CD4-positive, alpha-beta T cell treated with Interleukin-17A for 4 hours (primary cell): ENCODE measurements at places on chromosomes 1 and 21.

- DNase-seq: no peak
These were observed 15.3 kb upstream of the SHCBP1L start for GRCh38 chr1:182968151-182968741.

DNA sequence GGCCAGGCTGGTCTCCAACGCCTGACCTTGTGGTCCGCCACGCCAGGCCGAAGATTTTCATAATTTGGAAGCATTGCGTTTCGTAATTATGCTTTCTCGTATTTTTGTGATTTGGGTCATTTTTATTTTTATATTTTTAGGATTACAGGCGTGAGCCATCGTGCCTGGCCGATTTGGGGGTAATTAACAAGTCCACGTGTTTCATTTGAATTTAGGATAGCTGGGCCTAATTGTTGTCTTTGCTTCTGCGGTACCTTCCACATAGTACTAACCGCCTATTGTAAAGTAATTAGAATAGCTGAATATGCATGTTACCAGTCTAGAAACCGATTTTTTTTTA, 1.0 kb downstream of the RCC1 start:
- DNase-seq: no peak

- no peak for DNase-seq
These were observed 24.5 kb upstream of the KIRREL1 start for GRCh38 chr1:157968946-157969345.

GRCh38 chr1:194705123-194705854, 1518.9 kb upstream of the B3GALT2 start:
- DNase-seq: no peak

DNA sequence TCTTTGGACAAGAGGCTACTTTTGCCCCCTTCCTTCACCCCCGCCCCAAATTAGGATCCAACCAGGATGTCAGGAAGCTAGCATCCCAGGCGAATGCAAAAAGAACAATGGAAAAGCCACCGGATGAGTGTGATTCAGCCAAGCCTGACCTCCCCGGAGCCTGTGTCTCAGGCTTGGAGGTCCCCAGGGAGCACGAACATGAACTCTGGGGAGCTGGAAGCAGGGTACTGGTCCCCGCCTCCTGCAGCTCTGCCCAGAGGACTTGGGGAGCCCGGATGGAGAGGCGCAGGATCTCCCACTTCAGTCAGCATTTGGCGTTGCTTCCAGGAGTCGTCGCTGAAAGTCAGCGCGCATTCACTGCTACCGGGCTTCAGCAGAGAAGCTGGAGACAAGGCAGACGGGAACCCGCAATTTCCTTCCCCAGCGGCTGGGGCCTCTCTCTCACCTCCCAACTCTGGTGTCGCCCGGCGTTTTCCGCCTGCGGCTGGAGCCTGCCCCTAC, 1.8 kb upstream of the TBX15 start:
- DNase-seq: no peak

- peak; percentile 26 for DNase-seq
These were observed 220.5 kb upstream of the B3GALT2 start for GRCh38 chr1:193406901-193407300.

- no peak for DNase-seq
These were observed 50.1 kb downstream of the NDUFS5 start for GRCh38 chr1:39076127-39076798.

- no peak for DNase-seq
These were observed 24.0 kb downstream of the CFAP74 start for GRCh38 chr1:1979482-1980165.

- DNase-seq: no peak
These were observed 15.6 kb downstream of the CADM3 start for GRCh38 chr1:159187033-159187432.

- DNase-seq: peak; percentile 87
These were observed 113.0 kb upstream of the SLC25A33 start for GRCh38 chr1:9426291-9426711.

- no peak for DNase-seq
These were observed 2.0 kb downstream of the KRTAP10-9 start for GRCh38 chr21:44628707-44629391.

DNA sequence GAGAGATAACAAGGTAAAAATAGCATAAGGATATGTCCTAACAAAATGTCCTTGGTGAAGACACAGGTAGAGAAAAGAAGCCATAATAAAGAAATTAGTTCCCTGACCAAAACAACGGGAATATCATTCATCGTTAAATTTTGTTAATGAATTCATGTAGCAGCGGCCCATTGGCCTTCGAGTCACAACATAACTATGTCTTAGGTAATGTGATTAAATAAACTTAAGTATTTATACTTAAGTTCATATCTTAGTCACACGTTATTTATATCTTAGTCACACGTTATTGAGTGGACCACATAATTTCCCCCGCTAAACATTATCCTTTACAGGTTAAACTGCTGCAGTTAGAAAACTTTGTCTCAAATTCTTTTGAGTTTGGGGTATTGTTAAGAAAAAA, 1.2 kb downstream of the NEXN start:
- DNase-seq: no peak

GRCh38 chr1:3429320-3429719, 25.1 kb upstream of the ARHGEF16 start:
- DNase-seq: no peak

DNA sequence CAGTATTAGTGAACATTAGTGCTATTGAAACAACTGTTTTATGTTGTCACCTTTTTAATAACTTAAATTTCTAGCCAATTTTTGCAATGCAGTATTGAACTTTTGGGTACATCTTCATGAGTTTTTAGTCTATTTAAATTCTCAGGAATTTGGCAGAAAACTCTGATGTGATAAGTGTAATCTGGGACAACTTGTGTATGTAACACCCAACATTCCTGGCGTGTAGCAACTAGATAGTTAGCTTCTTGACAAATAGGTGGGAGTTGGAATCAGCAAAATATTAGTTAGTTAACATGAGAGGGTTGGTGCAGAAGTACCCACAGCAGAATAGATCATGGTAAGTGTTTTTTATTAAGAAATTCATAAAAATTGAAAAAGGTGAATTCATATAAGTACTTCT, 111.6 kb downstream of the ITSN1 start:
- no peak for DNase-seq

DNA sequence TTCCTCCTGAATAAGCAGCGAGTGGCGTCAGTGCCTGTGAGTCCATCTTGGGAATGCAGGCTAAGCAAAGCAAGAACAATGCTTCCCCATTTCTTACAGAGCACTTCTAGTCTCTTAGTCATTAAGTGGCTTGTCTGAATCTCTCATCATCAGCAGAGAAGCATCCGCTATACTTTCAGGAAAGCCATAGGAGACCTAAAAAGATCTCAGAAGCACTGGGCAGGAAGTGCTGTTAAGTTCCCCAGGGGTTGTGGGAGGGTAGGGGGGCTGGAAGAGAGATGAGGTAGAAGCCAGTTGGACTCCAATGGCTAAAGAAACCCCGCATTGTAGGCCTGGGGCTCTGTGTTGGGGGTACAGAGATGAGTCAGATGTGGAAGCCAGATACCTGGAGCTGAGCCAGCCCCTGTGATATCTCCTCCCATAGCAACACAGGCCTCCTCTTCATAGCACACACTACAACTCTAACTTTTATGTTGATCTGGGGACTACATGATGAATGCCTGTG, 44.9 kb downstream of the SYT6 start:
- DNase-seq: no peak

DNA sequence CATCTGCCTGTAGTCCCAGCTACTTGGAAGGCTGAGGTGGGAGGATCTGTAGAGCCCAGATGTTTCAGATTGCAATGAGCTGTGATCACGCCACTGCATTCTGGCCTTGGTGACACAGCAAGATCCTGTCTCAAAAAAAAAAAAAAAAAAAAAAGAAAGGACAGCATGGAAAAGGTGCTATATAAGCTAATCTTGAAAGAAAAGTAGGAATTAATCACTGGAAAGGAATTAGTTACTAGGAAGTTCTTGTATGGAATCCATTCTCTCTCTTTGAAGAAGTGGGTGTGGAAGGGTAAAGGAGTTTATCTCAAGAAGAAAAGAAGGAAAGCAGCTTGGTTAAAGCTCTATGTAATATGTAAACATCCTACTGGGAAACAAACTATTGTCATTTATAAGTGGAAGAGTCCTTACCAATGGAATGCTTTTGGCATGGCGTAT, 339.2 kb downstream of the DPYD start:
- DNase-seq: no peak

DNA sequence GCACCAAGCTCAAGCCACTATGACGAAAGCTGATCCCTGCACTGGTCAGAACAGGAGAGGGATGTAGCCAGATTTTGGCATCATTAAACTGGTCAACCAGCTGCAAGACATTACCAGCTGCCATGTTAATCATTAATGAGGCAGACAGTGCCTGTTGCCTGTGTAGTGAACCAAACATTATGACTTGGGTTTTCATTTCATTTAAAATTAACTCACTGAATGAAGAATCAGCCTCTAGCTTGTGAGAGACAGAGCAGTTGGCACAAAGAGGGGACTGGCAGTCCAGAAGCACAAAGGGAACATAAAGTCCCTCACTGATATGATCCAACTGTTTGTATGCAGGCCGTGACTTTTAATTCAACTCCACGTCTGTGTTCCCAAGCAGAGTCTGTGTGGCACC, 318.9 kb downstream of the SEC16B start:
- no peak for DNase-seq

DNA sequence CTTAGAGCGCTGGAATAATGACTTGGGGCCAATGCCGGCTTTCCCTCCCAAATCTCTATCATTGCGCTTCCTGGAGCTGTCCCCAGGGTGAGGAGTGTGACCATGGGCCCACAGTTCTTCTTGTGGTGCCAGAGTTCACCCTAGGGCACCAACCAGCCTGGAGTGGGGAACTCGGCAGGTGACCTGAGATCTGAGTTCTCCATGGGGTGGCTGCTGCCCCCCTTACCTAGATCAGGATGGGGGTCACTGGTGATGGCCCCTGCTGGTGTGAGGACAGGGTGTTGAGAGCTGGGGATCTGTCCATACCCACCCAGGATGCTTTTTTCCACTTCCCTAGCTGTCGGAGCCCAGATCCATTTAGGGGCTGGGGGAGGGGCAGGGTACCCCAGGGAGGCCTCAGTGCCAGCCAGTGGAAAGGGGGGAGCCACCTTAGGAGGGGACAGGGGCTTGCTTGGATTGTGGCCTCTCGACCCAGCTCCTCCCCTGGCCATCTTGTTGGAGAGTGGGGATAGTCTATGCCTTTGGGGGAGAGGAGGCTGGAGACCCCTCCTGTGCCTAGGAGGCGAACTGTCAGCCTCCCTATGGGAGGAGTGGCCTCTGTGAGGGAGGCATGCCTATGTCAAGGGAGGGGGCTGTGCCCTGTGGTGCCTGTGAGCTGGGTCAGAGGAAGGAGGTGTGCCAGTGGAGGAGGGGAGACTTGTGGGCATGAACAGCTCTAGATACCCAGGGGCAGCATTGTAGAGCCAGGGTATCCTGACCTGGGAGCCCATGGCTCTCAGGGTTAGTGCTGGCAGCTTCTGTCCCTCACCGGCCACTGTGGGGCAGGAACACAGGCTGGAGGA, 1.7 kb downstream of the FOXO6 start:
- DNase-seq: no peak
